ENCODE measurements at places on chromosomes 1 and 21.

DNA sequence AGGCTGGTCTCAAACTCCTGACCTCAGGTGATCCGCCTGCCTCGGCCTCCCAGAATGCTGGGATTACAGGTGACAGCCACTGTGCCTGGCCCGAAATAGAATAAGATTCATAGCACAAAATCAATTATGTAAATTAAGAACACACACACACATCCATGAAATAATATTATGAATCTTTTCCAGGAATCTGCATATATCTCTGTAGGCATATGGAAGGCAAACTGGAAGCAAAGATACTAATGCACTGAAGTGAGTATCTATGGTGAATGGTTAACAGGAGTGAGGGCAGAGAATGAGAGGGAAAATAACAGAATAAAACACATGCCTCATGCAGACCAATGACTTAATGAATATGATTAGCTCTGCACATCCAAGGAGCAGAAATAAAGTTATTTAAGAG lies 61.6 kb upstream of the ATP2B4 start:
- no peak for DNase-seq

DNA sequence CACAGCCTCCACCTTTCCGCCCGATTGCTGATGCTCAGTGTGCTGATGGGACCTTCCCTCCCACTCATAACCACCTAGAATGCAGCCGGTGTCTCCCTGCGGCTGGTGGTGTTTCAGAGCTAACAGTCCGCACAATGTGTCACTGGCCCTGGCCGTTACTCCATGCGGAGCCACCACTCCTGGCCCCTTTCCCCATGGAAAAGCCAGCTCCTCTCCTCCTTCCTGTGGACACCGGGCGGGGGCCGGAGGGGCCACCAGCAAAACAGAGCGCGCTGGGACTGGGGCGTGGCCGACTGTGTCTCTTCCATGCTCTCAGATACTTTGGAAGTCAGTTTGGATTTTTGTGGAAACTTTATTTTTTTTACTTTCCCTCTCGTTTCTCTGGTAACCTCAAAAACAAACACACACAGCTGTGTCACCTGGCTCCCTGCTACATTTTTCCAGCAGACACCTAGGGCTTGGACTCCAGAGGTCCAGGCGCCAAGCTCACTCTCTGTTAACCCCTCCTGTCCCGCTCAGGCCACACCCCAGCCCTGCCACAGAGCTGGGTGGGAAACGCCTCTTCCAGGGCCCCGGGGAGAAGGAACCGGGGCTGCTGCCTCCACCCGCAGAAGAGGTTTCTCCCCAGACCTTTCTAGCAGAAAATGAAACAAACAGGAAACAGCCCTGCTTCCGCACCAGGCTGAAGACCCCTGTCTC lies 32.5 kb upstream of the COL6A2 start:
- DNase-seq, result no peak

DNA sequence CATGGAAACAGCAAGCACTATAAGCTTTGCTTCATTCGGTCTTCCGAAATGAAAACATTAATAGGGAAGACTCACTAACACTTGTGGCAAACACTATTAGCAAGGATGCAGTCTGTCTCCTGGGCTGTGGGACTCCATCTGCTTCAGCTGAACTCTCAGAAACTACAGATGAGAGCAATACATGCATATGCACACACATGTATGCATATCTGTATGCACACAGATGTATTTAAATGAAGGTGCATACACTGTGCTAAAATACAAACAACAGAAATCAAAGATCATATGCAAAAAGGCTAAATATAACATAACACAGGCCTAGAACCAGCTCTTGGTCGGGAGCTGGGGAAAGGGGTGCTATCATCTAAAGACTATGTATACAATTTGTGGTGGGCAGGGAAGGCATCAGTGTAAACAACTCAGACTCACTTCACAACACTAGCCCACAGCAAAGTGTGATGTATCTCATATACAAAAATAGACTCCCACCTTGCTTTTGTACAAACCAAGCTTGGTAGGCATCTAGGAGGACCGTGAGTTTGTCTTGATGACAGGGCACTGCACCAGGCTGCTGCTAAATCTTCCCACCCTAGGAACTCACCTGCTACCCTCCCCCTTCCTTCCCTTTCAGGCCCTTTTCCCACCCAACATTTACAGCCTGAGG lies 32.8 kb downstream of the CDC7 start:
- no peak for DNase-seq

GRCh38 chr1:201172326-201172725 lies 18.1 kb upstream of the TMEM9 start:
- DNase-seq, result no peak

- DNase-seq, result peak; percentile 9
Observed at GRCh38 chr1:7747605-7748004, 23.5 kb upstream of the VAMP3 start.

DNA sequence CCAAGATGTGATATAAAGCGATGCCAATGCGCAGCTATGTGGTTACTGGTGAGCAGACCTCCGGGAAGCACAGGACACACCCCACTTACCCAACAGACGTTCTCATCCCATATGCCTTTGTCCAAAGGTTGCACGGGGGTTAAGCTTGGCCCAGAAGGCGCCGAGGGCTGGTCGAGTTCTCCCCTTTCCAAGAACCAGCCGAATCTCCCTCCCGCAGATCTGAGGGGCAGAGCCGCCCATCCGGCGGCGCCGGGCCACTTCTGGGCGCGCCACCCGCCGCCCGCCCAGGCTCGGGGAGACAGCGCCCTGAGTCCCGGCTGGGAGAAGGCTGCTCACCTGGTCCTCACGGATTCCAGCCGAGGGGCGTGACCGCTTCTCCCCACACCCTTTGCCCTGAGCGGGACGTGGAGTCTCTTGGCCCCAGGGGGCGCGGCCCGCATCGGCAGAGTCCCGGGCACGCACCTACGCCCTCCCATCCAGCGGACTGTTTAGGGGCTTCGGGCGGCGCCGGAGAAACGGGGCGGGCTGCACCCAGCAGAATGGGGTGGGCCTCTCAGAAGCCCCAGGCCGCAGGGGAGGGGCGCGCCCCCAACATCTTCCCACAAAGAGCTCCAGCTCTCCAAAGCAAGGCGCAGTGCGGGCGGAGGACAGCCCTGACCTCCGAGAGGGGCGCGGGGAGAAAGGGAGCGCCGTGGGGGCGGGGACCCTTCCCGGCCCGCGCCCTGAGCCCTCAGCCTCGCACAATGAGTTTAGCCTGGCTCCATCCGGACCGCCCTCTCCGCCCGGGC lies 615 bp downstream of the GPR161 start:
- no peak for DNase-seq

DNA sequence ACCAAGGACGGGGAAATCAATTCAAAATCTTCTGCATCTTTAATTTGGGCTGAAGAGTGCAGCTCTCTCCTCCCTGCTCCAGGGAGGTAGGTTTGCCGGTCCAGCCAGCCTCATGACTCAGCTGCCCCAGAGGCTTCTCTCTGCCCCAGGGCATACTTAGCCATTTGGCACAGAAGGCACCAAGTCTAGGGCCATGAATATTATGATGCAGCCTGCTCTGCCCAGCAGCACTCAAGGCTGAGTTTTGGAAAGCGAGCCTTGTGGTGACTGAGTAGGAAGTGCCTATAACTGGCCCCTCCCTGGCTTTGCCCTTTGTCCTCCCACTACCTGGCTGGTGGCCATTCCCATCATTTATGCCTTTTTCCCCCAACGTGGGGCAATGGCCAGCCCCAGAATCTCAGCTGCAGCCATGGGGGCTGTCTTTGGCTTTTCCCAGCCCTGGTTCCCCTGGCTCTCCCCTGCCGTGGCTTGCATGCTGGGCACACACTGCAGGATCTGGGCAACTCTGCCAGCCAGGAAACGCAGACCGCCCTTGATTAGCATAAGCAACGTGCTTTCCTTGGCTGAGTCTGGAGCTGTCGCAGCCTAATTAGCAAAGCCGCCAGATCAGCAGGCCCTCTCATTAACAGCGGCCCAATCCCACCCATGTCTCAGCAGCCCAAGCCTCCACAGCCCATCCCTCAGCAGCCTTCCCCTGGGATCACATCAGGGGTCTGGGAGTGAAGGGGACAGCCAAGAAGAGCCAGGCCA lies 258.6 kb upstream of the TMEM51 start:
- no peak for DNase-seq

DNA sequence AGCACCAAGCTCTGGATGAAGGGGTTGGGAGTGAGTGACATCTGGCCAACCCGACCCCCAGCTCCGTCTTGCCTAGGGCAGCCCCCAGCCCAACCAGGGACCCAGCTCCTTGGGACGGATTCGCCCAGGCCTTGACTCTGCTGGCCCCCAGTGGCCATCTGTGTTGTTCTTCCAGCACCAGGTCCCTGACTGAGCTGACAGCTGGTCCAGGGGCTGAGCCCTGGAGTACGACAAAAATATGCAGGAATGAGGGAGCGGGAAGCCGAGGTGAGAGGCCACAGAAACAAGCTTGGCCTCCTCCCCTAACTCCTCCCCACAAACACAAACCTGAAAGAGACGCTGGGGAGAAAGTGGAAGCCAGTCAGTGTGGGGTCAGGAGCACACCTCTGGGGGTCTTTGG lies 55.0 kb upstream of the PAX7 start:
- DNase-seq, result no peak

DNA sequence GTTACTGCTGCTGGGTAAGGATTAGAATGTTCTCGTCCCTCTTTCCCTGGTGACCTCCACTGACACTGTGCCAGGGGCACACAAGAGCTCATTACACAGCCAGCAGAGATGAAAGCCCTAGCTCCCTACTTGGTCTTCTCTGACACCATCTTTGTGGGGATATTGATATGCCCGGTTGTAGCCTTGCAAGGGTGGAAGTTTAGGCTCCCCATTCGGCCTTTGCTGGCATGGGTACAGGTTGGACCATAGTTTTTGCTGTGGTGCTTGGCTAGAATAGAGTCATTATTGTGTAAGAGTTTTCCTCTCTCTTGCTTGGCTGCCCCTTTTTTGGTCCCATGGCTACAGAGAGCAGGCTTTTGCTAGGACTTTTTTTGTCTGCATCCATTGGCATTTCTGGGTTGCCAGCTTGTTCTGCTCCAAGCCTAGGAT lies 12.3 kb downstream of the RAB4A start:
- DNase-seq, result no peak

DNA sequence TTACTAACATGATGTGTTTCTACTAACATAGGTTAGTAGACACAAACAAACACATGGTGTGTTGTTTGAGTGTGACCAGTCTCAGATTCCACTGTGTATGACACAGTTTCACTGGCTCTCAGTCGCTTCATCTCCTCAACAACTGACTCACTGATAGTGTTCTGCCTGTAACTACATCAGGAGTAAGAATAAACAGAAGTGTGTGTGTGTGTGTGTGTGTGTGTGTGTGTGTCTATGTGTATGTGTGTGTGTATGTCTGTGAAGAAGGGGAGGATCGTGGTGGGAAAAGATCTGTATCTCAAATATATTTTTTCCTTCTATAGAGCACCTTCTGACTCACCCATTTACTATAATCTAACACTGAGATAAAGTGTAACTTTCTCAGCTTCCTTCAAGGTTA lies 391.0 kb downstream of the PTPRC start:
- no peak for DNase-seq

DNA sequence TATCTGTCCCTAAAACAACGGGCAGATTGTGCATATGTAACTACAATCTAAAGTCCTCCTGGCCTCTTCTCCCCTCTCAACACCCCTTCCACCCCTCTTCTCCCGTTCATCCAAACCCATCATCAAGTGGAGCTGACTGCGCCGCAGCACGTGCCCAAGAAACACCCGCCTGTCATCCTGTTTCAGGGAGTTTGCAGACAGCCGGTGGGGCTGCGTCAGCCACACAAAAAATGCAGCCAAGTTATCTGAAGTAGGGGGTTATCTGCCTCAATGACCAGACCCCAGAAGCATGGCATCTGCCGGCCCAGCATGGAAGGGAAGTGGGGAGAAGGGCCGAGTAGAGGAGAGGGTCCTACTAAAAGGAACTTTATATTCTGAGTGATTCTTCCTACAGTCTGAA lies 49.0 kb downstream of the GPR161 start:
- DNase-seq, result no peak

GRCh38 chr1:162091681-162092524 lies 22.4 kb downstream of the NOS1AP start:
- no peak for DNase-seq

GRCh38 chr1:53262000-53262399 lies 23.7 kb upstream of the MAGOH start:
- no peak for DNase-seq

- DNase-seq, result peak; percentile 45
Observed at GRCh38 chr1:2229037-2229864, 1.1 kb downstream of the SKI start.

DNA sequence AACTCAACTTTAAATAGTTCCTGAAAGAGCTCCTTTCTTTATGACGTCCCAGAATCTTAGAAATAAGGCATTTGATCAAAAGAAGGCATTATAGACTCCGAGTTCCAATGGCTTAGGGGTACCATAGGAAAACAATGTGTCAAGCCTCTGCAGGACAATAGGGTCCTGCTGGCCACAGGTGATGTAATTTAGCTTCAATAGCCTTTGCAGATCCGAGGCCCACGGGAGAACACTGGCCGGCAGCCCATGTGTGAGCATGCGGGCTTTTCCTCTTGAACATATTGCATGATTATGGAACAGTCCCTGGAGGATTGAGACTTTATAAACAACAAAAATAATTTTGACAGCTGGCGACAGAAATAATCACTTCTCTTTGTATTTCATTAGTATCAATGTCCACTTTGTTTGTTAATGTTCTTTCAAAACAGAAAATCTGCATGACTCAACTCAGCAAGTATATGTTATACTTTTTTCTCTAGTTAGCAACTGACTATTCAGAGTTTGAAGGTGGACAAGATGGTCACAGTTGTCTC lies 49.0 kb upstream of the NR5A2 start:
- no peak for DNase-seq

- no peak for DNase-seq
Observed at GRCh38 chr1:20233866-20234265, 47.5 kb upstream of the PLA2G2C start.

DNA sequence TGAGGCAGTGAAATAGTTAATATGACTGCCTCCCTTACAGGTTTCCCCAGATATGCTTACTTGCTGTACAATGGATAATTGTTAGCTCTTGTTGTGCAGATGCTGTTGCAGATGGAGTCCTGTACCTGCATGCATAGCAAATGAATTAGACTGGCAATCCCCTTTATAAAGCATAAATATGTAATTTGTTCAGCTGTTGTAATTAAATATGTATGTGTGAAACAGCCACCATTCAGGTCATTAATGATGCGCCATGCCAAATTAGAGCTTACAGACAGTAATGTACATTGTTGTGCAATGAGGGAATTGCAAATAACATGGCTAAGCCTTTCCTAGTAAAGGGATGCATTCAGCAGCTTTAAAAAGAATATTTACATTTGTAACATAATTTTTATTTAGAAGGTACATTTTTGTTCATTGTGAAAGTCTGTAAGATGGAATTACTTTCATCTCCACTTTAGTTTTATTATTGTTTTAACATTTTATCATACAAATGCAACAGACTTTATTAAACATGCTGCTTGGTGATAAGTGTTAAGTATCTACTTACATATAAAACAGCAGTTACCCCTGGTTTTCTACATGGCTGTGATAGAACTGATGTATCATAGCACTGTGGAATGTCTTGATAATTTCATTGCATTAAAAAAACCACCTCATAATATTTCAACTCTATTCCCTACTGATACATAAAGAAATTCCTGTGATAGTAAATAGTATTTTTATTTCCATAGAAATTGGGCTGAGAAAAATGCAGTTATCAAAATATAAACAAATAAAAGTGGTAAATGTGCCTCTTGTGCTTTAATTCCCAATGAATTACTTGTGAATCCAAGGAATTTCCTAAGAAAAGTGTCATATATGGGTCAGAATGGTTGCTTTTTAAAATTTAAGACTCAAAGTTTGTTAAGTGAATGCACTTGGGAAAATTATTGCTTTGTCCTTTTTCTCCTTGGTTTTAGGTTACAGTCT lies 99.0 kb downstream of the NFIA start:
- no peak for DNase-seq

- DNase-seq, result no peak
Observed at GRCh38 chr1:31897526-31898100, 40.6 kb downstream of the PTP4A2 start.

Measured in central memory CD4-positive, alpha-beta T cell (primary cell).